ENCODE measurements at places on chromosomes 12 and 14. TPM values are rescaled to one million over a fixed set of nuclear protein-coding genes. Genes with fewer than 3 reads are reported as not detected.
A peak's percentile ranks its signal among the peaks of the same experiment; 100 is the strongest.

Gene OR11H12
- not detected for total RNA-seq

DNA sequence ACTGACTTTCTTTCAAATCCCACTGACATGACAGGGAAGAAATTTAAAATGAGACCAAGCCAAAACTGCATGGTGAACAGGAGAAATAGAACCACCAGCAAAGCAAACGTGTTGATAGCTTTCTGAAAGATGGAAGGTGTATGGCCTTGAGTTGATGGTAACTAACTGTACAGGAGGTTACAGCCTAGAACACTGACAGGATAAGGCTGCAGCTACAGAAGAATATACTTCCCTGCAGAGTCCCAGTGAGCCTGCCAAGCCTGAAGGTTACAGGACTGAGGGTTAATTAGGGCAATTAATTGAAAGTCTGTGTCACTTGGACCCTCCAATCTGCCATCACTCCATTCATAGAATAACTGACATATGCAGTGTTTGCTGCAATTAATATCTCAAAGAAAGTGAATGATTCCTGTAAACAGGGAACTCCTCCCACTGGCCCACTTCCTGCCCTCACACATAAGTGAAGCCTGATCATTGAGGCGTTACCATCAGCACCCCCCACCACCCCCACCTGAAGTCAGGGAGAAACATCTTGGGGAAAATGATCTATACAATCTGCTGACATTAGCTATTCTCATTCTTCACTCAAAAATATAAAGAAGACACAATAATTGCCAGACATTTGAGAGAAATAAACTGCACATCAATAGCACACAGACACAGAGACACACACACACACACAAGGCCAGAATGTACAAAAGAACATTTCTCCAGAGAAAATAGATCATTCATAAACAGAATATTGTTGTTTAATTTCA, 73.4 kb downstream of the GTF2A1 start:
- no peak for DNase-seq

GRCh38 chr14:100155756-100156616, 3.5 kb downstream of the DEGS2 start:
- no peak for DNase-seq

Gene OASL
- not detected for total RNA-seq

Gene SCAF11
- 341 TPM for total RNA-seq

DNA sequence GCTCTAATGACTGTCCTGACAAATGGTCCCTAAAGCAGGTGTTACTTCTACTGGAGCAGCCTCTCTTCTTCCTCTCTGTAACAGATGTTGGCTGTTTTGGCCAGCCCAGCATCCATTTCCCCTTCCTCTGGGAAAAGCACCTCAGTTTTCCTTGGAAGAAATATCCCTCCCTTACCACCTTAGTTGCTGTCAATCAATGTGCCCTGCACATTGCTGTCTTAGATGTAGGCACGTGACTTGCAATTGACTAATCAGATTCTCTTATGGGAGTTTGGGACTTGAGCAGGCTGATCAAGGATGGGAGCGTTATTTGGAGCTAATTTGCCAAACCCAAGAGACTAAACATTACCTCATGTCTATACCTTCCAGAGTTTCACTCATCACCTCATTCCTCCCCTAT, 12.0 kb upstream of the TMED2 start:
- no peak for DNase-seq

Gene TMPRSS12
- total RNA-seq: not detected

Gene VSX2
- total RNA-seq: not detected

- no peak for DNase-seq
Measured at GRCh38 chr12:24534622-24535021, 414.3 kb downstream of the BCAT1 start.

Gene AQP6
- not detected for total RNA-seq

Gene LBHD2
- total RNA-seq: not detected

- DNase-seq: no peak
Measured at GRCh38 chr14:59199614-59200013, 11.1 kb downstream of the DAAM1 start.

Gene CLEC4C
- not detected for total RNA-seq

- no peak for DNase-seq
Measured at GRCh38 chr12:101695706-101696105, 1.7 kb upstream of the CHPT1 start.

- peak; percentile 4 for DNase-seq
Measured at GRCh38 chr14:80059041-80059440, 152.3 kb downstream of the DIO2 start.

Gene PPP1R36
- not detected for total RNA-seq

- DNase-seq: no peak
Measured at GRCh38 chr12:68832504-68832867, 24.5 kb downstream of the MDM2 start.

GRCh38 chr12:55675666-55676065, 32.0 kb downstream of the ITGA7 start:
- DNase-seq: peak; percentile 15

DNA sequence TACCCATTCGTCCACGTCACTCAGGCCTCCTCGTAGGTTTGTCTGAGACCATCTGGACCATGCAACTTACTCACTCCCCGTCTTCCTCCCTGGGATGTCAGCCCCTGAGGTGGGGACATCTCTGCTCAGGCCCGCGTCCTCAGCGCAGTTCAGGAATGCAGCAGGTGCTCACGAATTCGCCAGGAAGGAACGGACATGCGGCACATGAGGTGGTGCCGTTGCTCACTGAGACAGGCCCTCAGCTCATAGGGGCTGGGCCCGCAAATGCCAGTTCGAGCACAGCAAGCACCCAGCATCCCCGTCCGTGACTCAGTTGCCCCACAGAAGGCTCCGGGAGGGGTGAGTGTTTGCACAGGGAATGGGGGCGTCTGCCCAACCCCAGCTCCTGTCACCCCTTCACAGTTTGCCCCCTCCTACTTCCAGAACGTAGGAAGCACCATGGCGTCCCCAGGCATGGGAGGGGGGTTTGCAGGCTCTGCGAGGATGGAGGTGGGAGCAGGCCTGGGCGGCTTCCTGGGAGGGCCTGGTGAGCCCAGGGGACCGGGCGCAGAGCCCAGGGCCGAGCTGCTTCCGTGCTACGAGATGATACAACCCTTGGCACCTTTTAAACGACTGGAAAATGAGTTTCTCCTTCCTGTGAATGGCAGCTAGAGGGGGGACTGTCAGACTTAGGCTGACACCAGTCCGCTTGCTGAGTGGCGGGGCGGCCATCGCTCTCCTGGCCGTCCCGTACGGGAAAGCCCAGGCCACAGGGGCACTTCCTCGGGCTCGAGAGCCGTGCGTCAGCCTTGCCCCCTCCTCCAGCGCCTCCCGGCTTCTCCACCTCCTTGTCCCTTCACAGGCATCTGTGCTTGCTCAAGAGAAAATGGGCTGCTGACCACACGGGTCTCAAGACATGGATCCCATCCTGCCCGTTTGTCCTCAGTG, 6.9 kb downstream of the GALNT9 start:
- no peak for DNase-seq

DNA sequence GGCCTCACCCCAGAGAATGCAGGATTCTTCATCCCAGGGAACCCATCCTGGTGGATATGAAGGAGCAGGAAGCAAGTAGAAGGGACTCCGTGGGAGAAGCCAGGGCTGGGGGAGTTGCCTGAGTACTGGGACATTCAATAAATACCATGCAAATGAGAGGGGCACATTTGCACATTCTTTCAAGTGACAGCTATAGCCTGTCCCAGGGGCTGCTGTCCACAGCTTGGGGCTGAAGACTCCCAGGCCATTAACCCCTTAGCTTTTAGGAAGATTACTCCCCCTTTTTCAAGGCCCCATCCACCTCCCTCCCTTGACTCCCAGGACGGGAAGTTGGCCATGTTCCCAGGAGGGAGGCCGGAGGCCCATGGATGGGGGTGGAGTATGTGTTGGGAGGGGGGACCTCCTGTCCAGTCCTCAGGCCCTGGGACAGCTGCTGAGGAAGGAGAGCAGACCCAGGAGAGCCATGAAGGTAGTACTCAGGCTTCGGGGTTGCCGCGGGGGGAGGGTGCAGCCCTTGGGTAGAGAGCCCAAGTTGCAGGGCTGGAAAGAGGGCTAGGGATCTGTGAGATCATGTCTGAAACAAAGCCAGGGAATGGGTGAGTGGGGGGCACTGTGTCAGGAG, 974 bp upstream of the TNS2 start:
- DNase-seq: peak; percentile 73

DNA sequence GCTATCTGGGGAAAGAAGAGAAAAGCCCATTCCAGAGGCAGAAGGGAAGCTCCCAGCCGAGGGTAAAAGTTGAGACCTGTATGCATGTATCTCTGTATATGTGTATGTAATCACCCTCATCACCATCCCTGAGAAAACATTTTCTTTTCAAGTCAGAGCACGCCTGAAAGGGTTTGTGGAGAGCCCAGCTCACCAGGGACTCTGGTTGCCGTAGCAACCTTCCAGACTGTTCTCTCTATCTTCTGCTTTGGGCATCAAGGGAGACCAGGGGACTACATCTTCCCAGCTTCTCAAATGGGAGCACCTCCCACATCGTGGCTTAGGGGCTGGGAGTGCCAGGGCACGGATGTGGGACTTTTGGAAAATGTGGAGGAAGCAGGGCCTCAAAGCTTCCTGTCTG, 93.5 kb downstream of the GALNT8 start:
- DNase-seq: no peak

- no peak for DNase-seq
Measured at GRCh38 chr12:101885912-101886561, 8.7 kb downstream of the DRAM1 start.

- DNase-seq: no peak
Measured at GRCh38 chr12:103600967-103601728, 14.1 kb downstream of the STAB2 start.

GRCh38 chr12:13961971-13962370, 19.4 kb downstream of the GRIN2B start:
- DNase-seq: no peak

- DNase-seq: no peak
Measured at GRCh38 chr12:112140728-112141127, 15.4 kb downstream of the TRAFD1 start.

- DNase-seq: no peak
Measured at GRCh38 chr12:5535541-5535940, 103.6 kb downstream of the NTF3 start.

Gene WDR89
- 7.0 TPM for total RNA-seq

- no peak for DNase-seq
Measured at GRCh38 chr12:129579879-129580278, 323.9 kb downstream of the TMEM132D start.

Gene SLCO1B1
- total RNA-seq: not detected

Gene CEBPE
- not detected for total RNA-seq

Gene NELL2
- total RNA-seq: 4.6 TPM

Gene STX2
- total RNA-seq: 14.1 TPM

GRCh38 chr14:35829449-35829848, 3.3 kb downstream of the BRMS1L start:
- DNase-seq: peak; percentile 54

DNA sequence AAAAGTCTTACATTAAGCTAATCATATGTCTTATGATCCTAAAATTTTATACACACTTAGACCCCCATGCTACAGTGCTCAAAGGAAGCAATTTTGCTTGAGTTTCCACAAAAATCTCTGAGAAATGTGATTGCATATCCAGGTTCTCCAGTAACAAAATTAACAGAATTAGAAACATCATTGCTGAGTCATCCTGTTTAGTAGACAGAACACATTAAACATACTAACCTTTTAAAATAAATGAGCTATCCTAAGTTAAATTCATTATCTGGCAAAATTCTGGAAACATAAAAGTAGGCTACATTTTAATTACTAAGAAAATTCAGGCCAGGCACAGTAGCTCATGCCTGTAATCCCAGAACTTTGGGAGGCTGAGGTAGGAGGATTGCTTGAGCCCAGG, 94.7 kb downstream of the DENND5B start:
- DNase-seq: no peak

- no peak for DNase-seq
Measured at GRCh38 chr12:49921936-49922335, 18.2 kb upstream of the FAIM2 start.

Gene TC2N
- total RNA-seq: 1.6 TPM

Gene GLT8D2
- 46.0 TPM for total RNA-seq

- no peak for DNase-seq
Measured at GRCh38 chr12:116080415-116080814, 197.1 kb downstream of the MED13L start.

Gene PLCZ1
- total RNA-seq: 0.18 TPM

- DNase-seq: no peak
Measured at GRCh38 chr14:30842431-30842830, 31.9 kb upstream of the COCH start.

- DNase-seq: no peak
Measured at GRCh38 chr14:34041220-34041619, 90.3 kb upstream of the EGLN3 start.

DNA sequence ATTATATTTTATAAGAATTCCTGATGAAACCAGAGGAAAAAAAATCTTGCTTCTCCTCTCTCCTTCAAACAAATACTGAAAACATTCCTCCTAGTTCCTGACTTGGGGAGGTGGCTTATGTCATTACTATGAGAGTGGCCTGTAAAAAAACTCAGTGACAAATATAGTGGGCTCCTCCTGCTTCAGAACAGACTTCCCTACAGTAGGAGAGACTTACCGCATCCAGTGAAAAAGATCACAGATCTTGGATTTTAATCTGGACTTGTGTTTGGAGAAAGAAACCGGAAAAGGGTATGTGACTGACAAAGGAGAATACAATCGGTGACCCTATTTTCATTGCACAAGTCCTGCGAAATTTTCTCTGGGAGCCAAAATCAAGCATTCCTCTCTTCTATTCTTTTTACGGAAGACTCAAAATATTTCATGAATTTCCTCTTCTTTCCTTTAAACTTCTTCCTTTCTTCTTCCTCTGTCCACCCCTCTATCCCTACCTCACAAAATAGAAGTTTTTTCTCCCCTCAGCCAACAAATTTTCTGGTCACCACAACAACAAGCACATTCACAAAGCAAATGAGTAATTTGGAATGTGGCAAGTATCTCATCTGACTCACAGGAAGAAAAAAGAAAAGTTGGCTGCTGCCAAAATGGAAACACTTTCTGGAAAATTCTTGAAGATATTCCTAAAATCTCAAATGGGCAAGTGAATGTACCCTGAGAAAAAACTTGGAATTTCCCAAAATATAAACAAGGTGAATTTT, 185.1 kb upstream of the CDKN3 start:
- peak; percentile 93 for DNase-seq

Gene CATSPERB
- total RNA-seq: not detected

DNA sequence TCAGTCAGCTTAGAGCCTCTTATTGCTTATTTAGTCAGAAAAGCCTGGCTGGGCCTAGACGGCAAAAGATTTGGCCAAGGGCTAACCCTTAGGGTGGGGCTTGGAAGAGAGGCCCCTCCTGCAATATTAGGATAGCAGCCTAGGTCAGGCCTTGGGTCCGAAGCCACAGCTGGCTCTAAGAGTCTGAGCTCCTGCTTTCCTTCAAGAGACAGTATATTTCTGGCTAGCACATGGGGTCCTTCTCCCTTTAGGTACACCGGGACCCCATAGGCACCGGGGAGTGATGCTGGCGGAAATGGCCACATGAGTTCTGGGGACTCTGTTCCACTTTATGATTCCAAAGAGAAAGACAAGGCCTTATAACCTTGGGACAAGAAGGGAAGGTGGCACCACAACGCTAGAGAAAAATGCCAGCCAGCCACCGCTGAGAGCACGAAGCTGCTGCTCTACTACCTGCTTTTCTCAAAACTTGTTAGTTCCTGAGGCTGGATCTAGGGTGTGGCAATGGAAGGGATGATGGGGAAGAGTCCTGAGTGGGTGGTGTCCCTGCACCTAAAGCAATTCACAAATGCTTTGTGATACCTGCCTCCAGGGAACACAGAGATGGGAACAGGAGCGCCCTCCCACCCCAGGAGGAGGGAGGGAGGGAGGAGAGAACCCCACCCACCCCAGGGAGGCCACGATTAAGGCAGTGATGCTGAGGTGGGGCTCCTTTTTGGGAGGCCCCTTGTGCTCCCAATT, 3.1 kb upstream of the AVIL start:
- no peak for DNase-seq
